Nephron progenitor cell (in vitro differentiated cells): ENCODE measurements at places on chromosomes 2 and 18.

- DNase-seq, result no peak
Measured at GRCh38 chr18:45541421-45541820, 73.9 kb upstream of the SLC14A2 start.

DNA sequence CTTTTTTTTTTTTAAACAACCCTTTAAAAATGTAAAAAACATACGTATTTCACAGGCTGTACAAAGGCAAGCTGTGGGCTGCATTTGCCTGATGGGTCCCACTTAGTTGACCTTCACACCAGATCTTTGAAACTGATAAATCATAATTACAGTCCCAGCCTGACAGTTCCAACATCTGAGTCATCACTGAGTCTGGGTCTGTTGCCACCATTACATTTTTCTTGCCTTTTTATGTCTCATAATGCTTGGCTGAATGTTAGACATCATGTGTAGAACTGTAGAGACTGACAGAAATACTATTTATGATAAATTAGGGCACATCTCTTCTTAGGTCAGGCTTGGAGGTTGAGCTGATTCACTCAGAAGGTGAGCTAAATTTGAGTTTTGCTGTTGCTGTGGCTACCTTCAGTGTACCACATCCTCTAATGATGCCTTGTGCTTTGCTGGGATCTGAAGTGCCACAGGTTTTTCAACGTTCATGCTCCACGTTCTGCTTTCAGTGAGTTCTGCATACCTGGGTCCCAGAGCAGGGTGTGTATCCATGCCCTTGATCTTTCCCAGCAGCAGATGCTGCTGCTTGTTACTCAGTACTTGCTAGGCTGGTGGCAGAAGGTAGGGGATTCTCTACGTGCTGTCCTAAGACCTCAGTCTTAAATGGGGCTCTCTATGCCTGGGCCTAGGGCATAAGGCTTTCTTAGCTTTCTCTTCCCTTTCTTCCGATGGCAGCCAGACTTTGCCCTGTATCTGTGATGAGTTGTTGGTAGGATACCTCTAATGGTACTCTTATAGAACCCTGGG, 160.6 kb upstream of the SMAD7 start:
- DNase-seq, result no peak

DNA sequence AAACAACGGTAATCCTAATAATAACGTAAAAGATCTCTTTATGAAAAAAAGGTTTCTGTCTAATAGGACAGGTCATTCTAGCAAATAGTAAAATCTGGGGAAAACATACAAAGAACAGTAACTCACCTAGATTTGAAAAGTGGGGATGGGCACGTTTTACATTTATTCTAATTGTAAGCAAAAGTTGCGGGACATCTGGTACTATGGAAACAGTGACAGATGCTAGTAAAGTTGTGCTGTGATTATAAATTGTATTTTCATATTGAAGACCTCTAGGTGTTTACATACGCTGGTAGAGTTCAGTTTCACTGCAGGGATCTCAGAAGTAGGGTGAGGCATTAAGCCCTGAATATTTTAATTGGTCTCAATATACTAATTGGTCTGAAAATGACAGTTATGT, 422.5 kb downstream of the DPP10 start:
- no peak for DNase-seq

DNA sequence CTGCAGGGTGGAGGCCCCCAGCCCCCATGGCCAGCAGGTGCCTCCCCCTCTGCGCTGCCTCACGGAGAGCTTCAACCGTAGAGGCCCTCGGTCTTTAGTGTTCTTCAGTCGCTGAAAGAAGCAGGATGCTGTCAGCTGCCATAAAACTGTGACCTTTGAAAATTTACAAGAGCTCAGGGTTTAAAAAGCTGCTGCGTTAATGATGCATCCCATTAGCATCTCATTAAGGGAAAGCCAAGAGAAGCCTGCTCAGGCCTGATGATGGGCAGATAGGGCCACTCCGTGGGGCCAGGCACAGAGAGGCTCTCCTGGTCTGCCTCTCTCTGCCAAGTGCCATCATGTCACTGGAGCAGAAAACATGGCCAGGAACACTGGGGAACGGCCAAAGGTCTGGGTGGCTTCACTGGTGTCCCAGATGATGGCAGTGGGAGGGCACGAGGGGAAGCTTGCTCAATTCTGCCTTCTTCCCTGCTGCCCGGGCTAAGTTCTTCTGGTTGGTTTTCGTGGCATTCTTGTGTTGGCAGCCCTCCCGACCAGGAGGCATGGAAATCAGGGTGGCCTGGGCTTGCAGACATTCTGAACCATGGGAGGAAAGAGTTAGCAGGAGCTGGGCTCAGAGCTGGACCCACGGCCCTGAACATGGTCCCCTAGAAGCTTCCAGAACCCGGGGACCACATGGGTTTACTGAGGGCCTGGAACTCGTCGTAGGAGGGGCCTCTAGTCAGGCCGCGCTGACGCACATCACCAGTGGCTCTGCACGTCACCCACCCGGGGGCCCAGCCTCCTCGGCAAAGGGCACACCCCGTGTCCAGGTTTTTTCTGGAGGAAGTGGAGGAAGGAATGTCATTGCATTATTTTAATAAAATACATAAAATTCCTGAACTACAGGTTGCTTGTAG, 250.7 kb downstream of the KLHL29 start:
- DNase-seq, result no peak

GRCh38 chr2:19676770-19677169, 225.0 kb downstream of the TTC32 start:
- DNase-seq, result no peak

DNA sequence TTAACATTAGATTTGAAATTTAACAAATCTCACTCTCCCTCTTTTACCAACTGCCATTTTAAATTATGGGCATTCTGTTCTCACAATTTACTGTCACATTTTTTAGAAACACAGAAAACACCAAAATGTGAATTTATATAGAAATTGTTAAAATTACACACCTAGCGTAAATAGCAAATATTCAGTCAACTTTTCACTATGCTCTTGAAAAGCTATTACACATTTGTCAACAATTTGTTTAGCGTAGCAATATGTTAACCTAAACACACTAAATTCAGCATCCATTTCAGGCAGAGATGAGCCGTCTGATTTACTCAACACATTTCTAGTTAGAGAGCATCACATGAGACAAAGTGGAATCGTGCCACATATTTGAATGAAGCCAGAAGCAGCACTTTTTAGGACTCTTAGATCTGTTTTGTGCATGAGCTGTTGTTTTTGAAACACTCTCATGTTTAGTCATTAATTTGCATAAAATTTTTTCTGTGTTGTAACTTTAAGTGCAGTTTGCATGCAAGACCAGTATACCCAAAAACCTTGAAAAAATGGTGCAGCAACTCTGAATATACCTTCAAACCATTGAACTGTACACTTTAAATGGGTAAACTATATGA, 8.2 kb downstream of the TTC32 start:
- DNase-seq, result no peak

DNA sequence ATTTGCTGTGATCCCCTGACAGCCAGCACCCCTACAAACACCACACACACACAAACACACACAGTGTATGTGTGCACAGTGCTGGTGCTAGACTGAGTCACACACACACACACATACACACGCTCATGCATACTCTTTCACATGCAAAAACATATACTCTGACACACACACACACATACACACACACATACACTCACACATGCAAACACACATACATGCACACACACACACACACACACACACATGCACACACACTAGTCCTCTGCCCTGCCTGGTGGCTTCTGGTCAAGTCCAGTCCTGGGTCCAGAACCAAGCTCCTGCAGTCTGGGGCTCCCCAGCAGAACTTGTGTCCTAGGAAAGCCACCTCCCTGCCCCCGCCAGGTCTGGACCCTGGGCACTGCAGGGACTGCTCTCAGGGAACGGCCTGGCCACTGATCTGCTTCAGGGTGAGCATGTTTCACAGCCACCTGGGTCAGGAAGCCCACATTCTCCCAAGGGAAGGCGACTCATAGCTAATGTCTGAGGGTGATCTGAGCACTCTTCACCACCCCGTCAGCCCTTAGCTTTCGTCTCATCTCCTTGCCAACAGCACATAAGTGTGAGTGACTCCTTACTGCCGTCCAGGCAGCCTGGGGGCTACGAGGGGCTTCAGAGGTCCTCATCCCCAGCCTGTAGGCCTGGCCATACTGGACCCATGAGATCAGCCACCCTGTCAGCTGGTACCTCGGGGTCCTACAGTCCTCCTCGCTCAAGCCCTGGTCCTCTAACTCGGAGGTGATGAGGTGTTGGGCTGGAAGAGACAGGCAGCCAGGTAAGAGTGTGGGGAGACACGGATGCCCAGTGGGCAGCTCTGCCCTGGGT, 88.1 kb downstream of the MCFD2 start:
- DNase-seq, result no peak

DNA sequence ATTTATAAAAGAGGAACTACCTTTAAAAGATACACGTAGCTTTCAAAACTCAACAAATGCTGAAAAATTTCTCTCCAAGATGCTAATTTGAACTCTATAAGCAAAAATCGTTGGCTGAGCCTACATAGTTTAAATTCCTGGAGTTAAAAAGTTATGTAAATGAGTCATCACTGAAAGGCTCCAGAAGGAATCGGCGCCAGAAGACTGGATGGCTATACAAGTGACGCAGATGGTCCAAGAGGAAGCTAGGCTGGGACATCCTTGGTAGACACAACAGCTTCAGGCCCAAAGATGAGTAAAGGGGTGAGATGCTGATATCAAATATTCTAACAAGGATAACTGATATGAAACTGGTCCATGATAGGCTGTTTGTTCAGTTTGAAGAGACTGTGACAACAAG, 22.8 kb upstream of the DNAH6 start:
- no peak for DNase-seq

- DNase-seq, result no peak
Measured at GRCh38 chr18:35477974-35478373, 19.8 kb downstream of the INO80C start.
